ENCODE measurements at places on chromosomes 11 and 22. TPM values are rescaled to one million over a fixed set of nuclear protein-coding genes. Genes with fewer than 3 reads are reported as not detected.

GRCh38 chr11:75051043-75051442, 45.6 kb downstream of the OR2AT4 start:
- DNase-seq, result no peak

DNA sequence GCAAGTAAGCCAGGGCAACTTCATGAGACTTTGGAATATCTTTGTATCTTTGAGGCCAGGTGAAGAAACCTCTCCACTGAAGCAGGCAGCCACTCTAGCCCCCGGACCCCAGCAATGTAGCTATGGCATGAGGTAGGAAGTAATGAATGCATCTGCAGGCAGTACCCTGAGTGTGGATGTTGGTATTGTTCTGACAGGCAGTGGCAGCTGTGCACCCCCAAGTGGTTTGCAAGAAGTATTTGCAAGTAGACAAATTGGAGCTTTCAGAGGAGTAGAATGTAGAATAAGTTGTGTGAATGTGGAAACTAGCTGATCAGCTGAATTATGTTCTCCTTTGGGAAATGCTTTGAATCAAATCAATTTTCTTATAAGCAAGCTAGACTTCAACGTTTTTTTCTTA, 194.4 kb upstream of the PGR start:
- no peak for DNase-seq

TMEM86A gene
- total RNA-seq, result 4.7 TPM

- DNase-seq, result no peak
Observed at GRCh38 chr11:1830004-1830321, 4.8 kb upstream of the SYT8 start.

EFEMP2 gene
- 79.0 TPM for total RNA-seq

DNA sequence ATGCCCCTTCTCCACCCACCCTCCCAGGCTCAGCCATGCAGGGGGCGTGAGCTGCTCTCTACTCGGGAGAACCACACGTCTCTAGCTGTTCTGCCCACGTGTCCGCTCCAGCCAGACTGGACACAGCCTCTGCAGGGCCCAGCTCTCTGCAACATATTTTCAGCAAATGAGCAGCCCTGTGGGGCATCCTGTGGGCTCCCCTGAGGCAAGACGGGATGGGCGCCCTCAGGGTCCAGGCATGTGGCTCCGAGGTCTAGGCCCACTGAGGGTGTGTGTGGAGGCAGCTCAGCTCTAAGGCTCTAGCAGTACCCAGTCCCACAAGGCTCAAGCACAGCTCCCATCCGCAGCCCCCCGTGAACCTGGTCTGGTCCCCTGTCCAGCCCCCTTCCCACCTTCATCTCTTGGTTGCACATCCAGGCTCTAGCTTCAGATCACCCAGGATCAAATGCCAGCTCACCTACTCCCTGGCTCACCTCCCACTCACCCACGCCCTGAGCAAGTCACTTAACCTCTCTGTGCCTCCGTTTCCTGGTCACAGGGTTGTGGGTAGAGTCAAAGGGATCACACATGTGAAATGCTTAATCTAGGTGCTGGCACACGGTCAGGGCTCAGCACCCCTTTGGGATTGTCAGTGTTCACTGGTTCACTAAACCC, 57.8 kb upstream of the TCF20 start:
- no peak for DNase-seq

KRTAP5-4 gene
- total RNA-seq, result not detected

DNA sequence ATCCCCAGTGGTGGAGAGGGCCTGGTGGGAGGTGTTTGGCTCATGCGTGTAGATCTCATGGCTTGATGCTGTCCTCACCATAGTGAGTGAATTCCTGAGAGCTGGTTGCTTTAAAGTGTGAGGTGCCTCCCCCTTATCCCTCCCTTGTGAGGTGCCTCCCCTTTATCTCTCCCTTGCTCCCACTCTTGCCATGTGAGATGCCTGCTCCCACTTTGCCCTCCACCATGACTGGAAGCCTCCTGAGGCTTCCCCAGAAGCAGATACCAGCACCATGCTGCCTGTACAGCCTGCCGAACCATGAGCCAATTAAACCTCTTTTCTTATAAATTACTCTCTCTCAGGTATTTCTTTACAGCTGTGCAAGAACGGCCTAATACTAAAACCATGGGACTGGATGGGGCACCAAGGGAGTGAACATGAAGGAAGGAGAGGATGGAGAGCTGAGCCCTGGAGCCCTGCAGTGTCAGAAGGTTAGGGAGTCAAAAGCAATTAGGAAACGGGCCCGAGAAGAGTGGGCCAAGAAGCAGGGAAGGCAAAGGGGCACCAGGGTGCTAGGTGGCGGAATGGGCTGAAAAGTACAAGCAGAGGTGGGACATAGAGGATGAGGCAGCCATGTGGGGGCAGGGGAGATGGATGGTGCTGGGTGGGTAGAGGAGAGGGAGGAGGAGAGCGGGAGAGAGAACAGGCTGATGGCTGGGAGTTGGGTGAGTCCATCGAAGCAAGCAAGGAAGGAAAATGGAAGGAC, 9.4 kb downstream of the IFITM10 start:
- DNase-seq, result no peak

CCDC89 gene
- 1.7 TPM for total RNA-seq

GRCh38 chr11:1336836-1337646, 27.6 kb upstream of the TOLLIP start:
- DNase-seq, result peak; percentile 21

- no peak for DNase-seq
Observed at GRCh38 chr22:28316014-28316413, 363.6 kb downstream of the TTC28 start.

GRCh38 chr11:112455791-112456190, 195.1 kb upstream of the PLET1 start:
- no peak for DNase-seq
